T-helper 2 cell (primary cell): ENCODE measurements at places on chromosomes 5 and 9.

DNA sequence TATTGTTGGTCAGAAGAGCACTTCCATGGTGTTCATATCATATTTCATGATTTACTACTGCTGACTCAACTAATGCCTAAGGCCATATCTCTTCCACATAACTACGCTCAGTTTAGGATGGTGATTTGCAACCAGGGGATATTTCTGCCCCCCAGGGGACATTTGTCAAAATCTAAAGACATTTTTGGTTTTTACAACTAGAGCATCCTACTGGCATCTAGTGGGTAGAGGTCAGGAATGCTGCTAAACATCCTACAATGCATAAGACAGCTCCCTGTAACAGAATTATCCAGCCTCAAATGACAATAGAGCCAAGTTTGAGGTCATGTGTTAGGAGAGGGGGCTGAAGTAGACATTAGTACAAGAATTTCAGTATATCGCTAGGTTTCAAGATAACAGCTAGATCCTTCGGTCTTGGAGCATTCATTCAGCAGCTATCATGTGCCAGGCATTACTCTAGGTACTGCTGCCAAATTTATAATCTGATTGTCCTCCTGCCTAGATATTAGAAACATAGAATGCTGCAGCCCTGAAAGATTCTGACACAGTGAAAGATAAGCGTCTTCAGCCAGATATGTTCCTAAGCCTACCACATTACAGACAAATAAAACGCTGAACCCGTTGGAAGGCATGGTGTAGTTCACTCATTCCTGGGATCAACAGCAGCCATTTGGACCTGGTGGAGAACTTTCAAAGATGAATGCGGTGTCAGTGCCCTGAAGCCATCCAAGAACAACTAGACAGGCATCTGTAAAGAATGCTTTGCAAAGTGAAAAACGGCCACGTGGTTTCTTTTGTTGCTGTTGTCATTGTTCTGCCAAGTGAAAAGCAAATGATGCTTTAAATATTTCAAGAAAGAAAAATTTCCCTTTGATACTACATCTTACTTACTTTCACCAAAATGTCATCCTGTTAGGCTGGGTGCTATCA is 55.5 kb upstream of the FST start:
- no peak for DNase-seq

DNA sequence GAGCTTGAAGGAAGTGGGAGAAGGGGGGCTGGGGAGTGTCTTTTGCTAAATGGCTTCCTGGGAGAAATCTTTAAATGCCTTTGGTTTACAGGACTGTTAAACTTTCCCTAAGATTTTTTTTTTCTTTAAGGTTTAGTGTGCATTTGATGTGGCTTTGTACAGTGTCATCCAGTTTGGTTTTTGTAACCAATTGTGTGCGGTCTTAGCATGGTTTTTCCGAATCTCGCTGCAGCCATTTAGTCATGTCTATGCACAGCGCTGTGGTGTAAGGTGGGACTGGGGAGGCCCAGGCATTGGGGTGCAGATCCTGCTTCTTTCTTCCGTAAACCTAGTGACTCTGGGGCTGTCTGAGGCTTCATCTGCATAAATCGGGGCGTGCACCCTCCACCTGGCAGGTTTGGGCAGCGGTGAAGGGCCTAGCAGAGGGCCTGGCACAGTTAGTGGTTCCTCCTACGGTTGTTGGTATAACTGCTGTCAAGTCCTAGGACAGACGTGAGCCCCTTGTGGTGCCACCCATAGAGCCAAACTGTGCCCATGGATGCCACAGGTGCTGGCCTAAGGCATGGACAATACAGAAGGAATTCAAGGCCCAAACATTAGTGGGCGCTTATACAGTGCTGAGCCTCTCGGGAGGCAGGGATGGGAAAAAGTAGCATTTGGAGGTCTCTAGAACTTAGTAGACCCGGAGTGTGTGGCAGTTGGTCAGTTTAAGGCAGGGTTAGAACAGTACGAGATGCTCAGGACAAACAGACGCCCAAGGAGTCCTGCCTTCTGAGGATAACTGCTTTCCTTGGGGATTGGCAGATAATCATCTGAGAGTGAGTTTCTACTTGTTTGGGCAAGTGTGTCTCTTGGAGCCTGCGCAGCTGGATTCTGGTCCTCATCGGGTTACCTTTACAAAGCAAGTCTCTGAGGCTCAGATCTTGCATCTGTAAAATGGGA is 1.5 kb downstream of the PRRC2B start:
- peak; percentile 89 for DNase-seq

GRCh38 chr5:58890701-58891085 is 307.8 kb downstream of the RAB3C start:
- no peak for DNase-seq

GRCh38 chr5:92991581-92992067 is 589.4 kb downstream of the NR2F1-AS1 start:
- DNase-seq, result no peak

- DNase-seq, result no peak
Measured at GRCh38 chr9:109475526-109475925, 22.6 kb downstream of the PTPN3 start.

- DNase-seq, result no peak
Measured at GRCh38 chr5:180469586-180469865, 24.7 kb upstream of the CNOT6 start.

- DNase-seq, result no peak
Measured at GRCh38 chr5:125409861-125410536, 663.6 kb upstream of the ZNF608 start.

GRCh38 chr9:81671880-81672280 is 17.5 kb downstream of the TLE1 start:
- no peak for DNase-seq

- DNase-seq, result no peak
Measured at GRCh38 chr9:5976674-5977397, 38.6 kb downstream of the RANBP6 start.

- no peak for DNase-seq
Measured at GRCh38 chr5:56471707-56472106, 238.6 kb upstream of the ANKRD55 start.

- no peak for DNase-seq
Measured at GRCh38 chr5:143192191-143192900, 211.1 kb downstream of the NR3C1 start.

DNA sequence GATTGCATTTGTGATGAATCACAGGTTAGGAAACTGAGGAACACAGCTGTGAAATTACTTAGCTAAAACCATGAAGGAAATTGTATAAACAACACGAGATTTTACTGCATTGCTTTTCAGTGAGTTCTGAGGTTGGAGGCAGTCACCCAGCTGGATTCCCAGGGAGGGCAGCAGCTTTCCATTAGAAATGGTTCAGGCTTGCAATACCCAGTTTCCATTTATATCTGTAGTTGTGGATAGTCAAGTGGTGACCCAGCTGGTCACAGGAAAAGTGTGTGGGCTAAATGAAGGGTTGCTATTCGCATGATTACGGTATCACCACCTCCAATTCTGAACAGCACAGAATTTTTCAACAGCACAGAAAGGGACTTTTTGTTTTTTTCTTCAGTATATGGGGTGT is 34.3 kb upstream of the SPATA31D4 start:
- DNase-seq, result no peak

- no peak for DNase-seq
Measured at GRCh38 chr5:8185852-8186251, 316.9 kb downstream of the MTRR start.

DNA sequence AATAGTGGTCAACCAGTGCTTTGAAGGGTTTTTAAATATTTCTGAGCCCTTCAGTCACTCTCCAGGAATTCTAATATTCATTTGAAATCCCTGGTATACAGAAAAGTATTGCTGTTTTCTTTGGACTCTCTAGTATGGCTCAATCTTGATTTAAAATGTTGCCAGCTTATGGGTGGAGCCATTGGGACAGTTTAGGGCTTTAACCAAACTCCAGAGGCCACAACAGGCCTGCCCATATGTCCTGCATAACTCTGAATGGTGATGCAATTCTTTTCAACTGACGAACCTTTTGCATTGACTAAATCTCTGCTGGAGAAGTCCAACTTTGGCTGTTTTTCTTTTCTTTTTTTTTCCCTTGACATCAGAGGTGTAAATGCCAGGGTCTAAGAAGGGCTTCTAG is 10.3 kb upstream of the ANKHD1 start:
- no peak for DNase-seq

- DNase-seq, result no peak
Measured at GRCh38 chr9:27856054-27856453, 282.8 kb upstream of the C9orf72 start.

- no peak for DNase-seq
Measured at GRCh38 chr5:71587766-71588532, 809 bp downstream of the MCCC2 start.

DNA sequence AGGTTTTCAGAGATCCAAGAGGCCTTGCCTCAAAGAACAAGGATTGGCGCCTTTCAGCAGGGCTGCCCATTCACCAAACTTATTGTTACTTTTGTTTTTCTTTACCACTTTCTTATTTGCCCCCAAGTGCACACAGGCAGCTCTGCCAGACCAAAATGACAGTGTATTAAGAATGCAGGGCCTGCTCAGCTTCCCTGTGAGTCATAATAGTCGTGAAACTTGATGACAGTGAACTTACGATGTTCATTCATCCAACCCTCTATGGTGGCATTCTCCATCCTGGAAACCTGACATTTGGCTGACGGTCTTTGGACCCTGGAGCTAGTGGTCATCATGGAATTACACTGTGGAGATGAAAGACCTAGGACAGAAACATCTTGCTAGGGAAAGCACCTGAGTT is 44.3 kb downstream of the UBE2QL1 start:
- DNase-seq, result no peak

GRCh38 chr5:113548396-113548795 is 34.9 kb downstream of the YTHDC2 start:
- DNase-seq, result peak; percentile 37

DNA sequence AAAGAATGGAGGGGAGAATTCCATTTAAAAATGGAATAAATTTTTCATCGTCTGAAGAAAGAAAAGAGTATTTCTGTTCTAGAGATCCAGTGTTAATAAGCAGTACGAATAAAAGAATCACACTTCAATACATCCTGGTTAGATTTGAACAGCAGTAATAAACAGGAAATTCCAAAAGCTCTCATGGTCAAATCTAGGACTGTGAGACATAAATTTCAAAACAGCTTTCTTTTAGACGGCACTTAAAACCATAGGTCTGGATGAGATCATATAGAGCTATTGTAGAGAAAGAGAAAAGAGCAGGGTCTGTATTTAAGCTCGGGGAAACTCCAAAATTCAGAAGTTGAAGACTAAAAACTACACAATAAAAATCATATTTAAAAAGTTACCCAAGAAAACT is 1006.9 kb upstream of the CTNND2 start:
- no peak for DNase-seq

DNA sequence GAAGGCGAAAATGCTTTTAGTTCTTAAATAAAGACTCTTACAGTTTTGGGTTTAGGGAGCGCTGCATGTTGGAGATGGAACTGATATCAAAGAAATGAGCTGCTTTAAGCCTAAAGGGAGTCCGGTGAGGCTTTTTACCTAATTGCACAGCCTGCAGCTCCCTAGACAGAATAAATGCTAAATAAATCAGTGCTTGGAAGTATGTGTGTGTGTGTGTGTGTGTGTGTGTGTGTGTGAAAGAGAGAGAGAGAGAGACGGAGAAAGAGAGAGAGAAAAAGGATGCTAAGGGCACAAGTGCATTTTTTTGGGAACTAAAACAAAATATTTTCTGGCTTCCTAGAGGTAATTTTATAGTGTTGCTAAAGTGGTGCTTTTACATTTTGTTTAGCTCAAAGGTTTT is 88.4 kb downstream of the MTRR start:
- DNase-seq, result no peak

DNA sequence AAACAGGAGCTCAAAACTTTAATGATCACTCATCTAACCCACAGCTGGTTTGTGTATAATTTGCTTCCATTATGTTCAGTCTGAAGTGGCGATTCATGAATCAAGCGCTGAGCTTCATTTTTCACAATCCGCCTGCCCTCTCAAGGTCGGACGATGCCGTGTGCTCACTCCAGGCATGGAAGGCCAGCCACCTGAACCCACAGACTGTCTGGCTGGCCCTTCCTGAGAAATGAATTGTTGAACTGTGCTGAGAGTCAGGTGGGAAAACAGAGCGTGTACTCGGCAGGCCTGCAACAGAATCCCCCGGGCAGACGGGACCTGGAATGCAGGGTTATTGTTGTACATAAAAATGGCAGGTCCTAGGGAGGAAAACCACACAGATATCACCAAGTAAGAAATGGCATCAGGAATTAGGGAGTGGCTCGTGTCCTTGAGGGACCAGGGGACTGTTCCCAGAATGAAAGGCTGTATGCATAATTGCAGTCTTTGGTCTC is 375.7 kb downstream of the IRX2 start:
- DNase-seq, result no peak

DNA sequence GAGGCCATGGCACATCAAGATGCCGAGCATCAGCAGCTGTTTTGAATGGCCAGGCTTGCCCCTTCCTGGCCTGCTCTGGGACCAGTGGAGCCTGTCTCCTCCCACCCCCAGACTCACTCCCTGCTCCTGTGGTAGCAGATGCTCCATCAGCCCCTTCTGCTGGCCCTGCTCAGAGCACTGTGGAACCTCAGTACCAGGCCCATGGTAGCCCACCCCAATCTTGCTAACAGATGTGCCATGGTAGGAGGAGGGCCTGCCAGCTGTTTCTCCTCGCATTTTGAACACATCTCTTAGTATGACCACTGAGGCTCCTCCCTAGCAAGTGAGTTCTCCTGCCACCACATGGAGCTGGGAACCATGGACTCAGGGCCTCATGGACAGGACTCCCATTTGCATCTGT is 29.5 kb downstream of the COL27A1 start:
- no peak for DNase-seq

- no peak for DNase-seq
Measured at GRCh38 chr5:134436523-134437339, 25.1 kb upstream of the CDKN2AIPNL start.

- no peak for DNase-seq
Measured at GRCh38 chr9:93057703-93058354, 672 bp upstream of the SUSD3 start.

GRCh38 chr5:61277781-61278180 is 54.3 kb upstream of the ZSWIM6 start:
- no peak for DNase-seq

GRCh38 chr9:130957451-130958203 is 18.6 kb upstream of the FIBCD1 start:
- no peak for DNase-seq

GRCh38 chr5:173715607-173716006 is 99.2 kb upstream of the BOD1 start:
- DNase-seq, result no peak

DNA sequence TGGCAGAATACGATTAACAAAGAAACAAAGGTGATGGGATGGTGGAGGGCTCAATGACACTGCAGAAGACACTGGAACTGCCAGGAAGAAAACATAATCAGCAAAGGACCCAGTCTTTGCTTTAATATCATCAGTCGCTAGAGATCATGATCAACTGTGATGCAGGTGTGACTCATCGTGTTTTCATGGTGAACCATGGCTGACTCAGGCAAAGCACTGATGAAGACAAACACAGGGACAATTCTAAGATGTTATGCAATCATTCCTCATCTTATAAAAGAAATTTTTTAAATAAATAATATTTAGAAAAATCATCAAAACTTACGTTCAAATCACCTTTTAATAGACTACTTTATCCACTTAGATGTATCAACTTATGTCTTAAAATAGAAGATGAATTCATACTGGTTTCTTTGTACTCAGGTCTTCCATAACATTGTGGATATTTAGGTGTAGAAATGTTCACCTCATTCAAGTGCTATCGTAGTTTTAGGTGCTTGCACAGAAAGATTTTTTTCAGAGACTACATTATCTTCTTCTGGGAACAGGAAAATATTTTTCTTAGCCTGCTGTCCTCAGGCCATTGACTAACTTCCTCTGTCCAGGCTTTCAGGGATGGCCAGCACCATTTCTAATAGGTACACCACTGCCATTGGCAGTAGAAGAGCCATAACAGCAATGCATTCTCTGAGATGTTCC is 673.4 kb upstream of the MEF2C start:
- DNase-seq, result no peak

GRCh38 chr5:159527546-159528254 is 197.4 kb upstream of the IL12B start:
- no peak for DNase-seq
